Stimulated activated CD4-positive, alpha-beta T cell treated with anti-CD3 and anti-CD28 coated beads, Interleukin-1b, Interleukin-23, amount 100 ng/mL, for 1 hour (primary cell): ENCODE measurements at places on chromosomes 7 and 10.

DNA sequence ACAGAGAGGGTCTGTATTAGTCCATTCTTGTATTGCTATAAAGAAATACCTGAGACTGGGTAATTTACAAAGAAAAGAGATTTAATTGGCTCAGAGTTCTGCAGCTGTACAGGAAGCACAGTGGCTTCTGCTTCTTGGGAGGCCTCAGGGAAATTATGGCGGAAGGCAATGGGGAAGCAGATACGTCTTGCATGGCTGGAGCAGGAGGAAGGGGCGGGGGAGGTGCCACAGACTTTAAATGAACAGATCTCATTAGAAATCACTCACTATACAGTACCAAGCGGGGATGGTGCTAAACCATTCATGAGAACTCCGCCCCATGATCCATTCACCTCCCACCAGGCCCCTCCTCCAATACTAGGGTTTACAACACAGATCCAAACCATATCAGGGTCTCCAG lies 3.7 kb upstream of the CALU start:
- no peak for DNase-seq

GRCh38 chr7:82964150-82964882 lies 198.4 kb downstream of the PCLO start:
- no peak for DNase-seq

DNA sequence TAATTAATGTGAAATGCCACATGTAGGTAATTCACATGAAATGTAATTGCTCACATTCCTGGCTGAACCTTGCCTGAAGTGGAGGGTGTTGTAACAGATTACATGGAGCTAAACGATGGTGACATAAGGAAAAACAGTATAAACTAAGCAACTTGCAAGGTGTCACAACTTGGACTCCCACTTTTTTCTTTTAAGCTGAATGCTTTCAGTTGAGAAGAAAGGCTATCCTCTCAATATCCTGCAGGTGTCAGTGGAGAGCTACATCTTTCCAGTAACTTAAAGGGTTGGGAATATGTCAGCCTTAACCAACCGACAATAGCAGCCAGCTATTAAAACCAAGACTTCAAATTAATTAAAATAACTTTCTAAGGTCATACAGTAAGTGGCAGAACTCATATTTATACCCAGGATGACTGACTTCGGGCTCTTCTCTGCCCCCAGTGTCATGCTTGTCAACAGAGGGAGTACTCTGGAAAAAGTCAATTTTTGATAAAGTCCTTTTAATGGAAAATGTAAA lies 33.7 kb downstream of the NRBF2 start:
- DNase-seq: no peak

GRCh38 chr7:7996568-7996967 lies 28.0 kb downstream of the GLCCI1 start:
- DNase-seq: no peak

DNA sequence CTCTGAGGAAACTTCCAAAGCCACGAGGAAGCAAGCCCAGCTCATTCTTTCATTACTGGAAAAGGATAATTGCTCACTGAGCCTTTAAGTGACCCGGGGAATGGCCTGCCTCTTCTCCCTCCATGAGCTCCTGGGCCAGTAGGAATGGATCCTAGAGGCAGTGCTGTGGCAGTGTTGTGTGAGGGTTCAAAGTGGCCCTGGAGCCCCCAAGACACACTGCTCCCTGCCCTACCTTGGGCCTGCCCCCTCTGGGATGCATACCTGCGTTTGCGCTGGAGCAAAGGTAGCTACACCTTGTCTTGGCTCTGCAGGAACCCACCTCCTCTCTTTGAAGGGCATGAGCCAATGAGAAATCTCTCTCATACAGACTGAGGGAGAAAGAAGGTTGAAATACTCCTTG lies 115.8 kb upstream of the ANLN start:
- DNase-seq: no peak

- DNase-seq: no peak
These were observed 464 bp downstream of the DENND2A start for GRCh38 chr7:140640060-140640637.

- DNase-seq: no peak
These were observed 6.4 kb upstream of the PRTFDC1 start for GRCh38 chr10:24958721-24959381.

DNA sequence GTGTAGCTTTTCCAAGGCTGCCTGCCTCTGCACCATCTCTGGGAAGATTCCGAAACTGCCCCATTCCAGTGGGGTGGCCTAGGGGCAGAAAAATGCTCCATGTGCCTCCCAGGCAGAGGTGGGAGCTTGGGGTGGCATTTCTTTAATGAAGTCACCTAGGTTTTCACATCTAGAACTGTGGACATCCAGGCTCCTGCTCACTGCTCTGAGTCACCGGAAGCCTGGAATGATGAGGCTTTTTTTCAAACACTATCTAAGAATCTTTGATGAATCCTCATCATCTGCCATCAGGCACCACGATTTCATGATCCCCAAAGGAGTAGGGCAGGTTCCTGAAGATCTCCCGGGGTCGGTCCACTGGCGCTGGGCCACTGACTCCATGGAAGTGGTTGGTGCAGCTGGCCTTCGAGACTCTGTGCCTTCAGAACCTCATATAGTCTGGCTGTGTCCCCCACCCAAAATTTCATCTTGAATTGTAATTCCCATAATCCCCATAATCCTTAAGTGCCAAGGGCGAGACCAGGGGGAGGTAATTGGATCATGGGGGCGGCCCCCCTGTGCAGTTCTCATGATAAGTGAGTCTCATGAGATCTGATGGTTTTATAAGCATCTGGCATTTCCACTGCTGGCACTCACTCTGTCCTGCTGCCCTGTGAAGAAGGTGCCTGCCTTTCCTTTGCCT lies 37.1 kb downstream of the MTURN start:
- no peak for DNase-seq

- no peak for DNase-seq
These were observed 8.6 kb downstream of the CPA5 start for GRCh38 chr7:130353196-130353595.

DNA sequence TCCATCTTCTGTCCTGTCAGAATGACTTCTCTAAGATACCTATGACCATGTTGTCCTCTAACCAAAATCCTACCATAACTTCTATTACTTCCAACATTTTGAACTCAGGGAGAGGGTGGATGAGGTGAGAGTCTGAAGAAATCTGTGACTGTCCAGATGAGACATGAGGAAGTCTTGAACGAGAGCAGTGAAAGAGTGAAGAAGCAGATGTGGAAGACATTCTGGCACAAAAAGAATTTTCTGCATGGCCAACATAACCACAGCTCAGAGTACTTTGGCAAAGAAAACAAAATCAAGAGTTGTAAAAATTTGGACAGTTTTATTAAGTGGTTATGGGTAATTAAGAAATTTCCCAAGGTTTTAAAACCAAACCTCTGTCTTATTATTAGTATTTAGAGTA lies 141.6 kb downstream of the CPEB3 start:
- no peak for DNase-seq

DNA sequence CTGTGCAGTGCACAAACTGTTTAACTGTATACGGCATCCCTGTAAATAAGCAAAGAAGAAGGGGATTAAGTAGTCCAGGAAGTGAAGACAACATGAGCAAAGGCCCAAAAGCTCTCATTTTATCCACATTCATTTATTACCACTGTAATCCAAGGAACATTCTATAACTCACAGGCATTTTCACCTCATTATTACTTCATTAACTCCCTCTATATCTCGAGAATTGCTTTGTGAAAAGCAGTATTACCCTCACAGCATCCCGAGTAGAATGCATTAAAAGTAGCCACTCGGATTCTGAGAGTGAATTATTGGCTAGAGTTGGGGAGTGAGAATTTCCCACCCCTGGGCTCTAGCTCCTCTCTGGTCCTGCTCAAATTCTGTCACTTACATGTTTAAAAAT lies 51.0 kb upstream of the CHCHD3 start:
- DNase-seq: no peak

DNA sequence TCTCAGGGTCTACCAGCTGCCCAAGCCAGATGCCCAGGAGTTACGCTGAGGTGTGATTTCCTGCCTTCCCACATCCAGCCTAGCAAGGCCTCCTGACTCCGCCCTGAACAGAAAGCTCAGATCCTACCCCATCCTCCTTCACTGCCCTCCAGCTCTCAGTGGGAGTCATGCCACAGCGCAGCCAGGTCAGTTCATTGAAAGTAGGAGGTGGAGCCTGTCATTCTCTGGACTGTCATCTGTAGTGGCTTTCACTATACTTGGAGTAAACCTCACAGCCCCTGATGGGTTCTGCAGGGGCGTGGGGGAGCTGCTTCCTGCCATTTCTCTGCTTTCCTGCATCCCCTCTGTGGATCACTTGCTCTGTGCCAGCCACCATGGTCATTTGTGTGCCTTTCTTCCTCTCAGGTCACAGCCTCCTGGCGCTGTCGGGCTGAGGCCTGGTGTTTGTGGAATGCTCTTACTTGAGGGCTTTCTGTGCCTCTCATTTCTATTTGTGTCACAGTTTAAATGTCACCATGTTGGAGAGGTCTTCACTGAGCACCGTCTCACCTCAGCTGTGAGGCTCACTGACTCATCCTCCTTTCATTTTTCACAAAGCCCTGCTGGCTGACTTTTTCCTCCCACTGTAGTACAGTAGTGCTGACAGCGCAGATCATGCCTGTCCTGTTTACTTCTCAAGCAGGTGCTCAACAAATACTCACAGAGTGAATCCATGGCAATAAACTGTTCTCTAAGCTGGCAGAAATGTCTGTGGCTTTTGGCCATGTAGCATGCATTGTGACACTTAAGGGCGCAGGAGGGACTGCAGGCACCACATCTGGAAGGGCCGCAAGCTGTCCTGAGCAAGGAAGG lies 61.0 kb upstream of the TMEM248 start:
- no peak for DNase-seq

- DNase-seq: no peak
These were observed 56.7 kb downstream of the NPY start for GRCh38 chr7:24340727-24341126.

DNA sequence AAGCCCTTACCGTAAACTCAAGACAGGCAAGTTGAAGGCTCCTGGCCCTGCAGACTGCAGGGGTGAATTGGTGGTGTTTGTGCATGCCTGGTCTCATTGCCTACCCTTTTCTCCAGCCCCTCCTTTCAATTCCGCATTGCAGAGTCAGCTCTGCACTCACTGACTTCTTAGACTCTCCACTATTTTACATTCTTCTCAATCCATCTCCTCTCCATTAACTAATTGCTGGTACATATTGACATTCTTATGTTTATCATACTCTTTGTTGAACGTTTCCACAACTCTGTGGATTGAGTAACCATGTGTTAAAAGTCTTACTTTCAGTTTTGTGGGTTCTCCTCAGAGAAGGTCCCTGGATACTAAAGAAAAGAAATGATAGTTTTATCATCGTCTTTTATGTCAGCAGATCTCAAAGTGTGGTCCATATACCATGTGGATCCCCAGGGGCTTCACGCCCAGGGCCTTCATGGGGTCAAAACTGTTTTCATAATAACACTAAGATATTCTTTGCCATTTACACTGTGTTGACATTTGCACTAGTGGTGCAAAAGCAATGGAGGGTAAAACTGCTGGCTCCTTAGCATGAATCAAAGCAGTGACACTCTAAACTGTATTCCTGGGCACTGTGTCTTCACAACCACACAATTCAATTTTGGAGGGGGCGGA lies 135.4 kb upstream of the FZD1 start:
- no peak for DNase-seq

DNA sequence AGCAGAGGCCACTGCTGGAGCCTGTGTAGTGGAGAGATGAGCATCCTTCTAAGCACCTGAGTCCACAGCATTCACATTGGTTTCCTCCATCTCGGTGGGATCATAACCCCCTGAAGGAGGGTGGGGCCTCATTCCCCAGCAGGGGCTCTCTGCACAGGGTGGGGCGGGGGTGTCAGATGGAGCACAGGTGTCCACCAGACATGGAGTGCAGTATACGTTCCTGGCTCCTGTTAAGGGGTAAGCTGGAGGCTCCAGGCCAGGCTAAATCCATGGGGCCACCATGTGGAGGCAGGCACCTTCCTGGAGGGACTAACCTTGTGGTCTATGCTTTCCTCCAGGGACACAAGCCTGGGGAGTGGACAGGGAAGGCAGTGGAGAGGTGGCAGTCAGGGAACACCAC lies 252.6 kb downstream of the GRID1 start:
- DNase-seq: no peak

- no peak for DNase-seq
These were observed 10.4 kb downstream of the GRM3 start for GRCh38 chr7:86653919-86654659.

GRCh38 chr10:86944031-86944419 lies 13.4 kb downstream of the MMRN2 start:
- no peak for DNase-seq

DNA sequence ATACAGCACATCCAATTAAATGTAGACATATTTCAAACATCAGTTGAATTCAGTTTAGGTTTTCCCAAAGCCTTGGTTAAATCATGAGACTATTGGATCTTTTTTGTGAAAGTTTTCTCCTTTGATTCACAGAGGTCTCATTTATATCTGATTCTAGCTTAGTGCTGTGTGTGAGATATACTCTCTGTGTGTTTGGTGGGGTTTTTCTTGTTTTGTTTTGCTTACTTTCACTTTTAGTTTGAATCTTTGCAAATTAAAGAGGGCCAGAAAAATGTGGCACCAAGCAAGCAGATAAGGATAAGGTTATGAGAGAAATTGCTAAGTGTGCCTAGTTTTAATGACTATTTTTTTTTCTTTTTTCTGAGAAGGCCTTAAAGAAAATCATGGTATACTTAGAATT lies 12.6 kb upstream of the OR6B1 start:
- DNase-seq: no peak

DNA sequence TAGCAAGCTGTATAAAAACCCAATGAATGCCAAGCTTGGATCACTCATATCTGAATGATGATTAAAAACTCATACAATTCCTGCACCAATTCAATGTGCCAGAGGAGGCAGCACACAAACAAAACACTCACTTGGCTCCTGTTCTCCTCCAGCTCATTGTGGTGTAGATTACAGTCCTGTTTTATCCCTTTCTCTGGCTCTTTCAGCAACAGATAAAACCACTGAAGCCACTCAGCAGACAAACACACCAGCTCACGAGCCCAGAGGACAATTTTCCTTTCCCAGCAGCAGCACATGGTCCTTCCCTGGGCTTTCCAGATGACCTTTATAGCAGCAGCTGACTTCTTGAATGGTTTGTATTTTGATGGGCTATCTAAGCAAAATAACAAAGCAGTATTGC lies 107.3 kb upstream of the STARD3NL start:
- no peak for DNase-seq

GRCh38 chr7:57205000-57205399 lies 72.8 kb upstream of the ZNF479 start:
- no peak for DNase-seq

GRCh38 chr7:37081436-37081835 lies 357.1 kb upstream of the AOAH start:
- DNase-seq: no peak

- DNase-seq: no peak
These were observed 72.0 kb downstream of the KMT2C start for GRCh38 chr7:152363798-152364197.

GRCh38 chr7:111091593-111092358 lies 849 bp downstream of the LRRN3 start:
- no peak for DNase-seq

DNA sequence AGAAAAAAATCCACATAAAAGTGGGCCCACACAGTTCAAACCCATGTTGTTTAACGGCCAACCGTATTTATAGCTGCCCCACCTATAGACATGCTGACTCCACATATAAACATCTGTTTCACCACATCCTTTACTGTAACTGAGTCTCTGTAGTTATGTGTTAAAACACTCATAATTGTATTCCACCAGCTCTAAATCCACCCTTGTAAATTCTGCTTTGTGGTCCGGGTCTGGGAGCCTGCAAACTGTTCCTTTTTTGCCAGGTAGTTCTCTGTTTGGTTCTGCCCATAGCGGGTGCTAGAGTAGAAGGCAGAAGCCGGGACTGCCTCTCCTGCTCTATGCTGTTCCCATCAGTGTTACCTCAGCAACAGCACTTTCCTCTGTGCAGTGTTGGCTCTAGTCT lies 20.2 kb upstream of the FHIP2A start:
- DNase-seq: no peak

- DNase-seq: no peak
These were observed 10.3 kb upstream of the ZC3HAV1L start for GRCh38 chr7:139046143-139046542.
